ENCODE measurements at places on chromosomes 7 and 10. TPM values are rescaled to one million over a fixed set of nuclear protein-coding genes. Genes with fewer than 3 reads are reported as not detected.
A peak's percentile ranks its signal among the peaks of the same experiment; 100 is the strongest.

DNA sequence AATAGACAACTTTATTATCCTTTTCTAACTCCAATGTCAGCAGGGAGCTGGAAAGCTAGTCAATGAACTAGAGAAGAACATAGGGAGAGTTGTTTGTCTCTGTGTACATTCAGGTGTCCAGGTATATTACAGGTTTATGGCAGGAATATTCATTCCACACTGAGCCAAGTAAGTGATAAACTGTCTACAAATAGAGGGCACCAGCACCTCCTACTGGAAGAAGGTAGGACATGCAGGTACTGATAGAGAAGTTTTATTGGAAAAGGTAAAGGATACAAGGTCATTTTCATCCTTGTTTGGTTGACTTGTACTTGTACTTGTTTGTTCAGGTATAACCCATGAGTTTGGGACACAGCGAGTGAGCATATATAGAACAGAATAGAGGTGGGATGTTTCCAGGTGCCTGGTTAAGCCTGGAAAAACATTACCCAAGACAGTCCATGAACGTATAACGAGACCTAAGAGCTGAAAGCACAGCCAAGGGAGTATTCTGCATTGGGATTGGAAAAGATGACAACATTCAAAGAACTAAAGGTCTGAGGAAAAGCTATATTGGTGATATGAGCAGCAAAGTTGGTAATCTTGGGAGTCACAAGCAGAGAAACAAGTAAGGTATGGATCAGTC is 61.4 kb upstream of the PPP1R3C start:
- DNase-seq = no peak

DNA sequence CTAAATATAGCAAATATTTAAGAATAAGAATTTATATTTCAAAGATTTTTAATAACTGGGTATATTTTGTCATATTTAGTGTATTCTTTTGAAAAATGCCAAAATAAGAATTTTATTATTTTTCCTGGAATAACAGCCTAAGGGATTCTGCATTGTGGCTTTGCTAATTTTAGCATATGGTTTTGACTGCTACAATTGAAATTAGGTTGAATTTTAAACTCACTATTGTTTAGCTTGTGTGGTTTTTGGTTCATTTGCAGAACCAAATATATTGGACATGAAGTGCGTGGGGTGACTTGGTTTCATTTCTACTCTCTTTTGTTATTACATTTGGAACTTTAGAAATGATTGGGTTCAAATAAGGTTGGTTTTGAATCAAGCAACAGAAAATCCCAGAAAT is 35.5 kb downstream of the ZNF273 start:
- no peak for DNase-seq

DNA sequence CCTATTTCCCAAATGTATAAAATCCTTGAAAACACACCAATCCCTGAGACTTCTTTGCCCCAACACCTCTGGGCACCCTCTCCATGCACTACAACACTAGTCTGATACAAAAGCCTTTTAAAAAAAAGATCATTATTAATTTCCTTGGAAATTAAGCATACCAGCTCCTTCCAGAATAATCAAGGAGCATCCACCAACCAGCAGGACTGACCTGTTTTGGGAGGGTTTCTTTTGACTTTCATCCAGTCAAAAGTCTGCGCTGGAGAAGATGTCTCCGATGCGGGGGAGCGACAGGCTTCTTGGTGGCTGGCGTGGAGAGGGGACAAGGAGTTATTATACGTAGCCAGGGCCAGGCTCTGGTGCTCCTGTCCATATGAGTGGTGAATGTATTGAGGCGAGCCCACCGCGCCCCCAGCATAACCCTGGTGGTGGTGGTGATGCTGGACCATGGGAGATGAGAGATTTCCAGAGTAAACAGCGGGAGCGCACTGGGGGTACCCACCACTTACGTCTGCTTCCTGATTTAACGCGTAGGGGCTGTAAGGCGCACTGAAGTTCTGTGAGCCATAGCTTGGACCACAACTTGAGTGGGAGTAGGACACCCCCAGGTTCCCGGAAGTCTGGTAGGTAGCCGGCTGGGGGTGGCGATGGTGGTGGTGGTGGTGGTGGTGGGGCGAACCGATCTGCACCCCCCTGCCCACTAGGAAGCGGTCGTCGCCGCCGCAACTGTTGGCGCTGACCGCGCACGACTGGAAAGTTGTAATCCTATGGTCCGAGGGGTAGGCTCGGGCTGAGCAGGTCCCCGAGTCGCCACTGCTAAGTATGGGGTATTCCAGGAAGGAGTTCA is 527 bp downstream of the HOXA1 start:
- DNase-seq = peak; percentile 70

- DNase-seq = no peak
Measured at GRCh38 chr7:129468087-129468486, 33.9 kb downstream of the STRIP2 start.

The OR2A1 gene
- not detected for total RNA-seq

Measured in sigmoid colon (tissue), 7 donors.